ENCODE measurements at places on chromosomes 5 and 9.
A peak's percentile ranks its signal among the peaks of the same experiment; 100 is the strongest.

DNA sequence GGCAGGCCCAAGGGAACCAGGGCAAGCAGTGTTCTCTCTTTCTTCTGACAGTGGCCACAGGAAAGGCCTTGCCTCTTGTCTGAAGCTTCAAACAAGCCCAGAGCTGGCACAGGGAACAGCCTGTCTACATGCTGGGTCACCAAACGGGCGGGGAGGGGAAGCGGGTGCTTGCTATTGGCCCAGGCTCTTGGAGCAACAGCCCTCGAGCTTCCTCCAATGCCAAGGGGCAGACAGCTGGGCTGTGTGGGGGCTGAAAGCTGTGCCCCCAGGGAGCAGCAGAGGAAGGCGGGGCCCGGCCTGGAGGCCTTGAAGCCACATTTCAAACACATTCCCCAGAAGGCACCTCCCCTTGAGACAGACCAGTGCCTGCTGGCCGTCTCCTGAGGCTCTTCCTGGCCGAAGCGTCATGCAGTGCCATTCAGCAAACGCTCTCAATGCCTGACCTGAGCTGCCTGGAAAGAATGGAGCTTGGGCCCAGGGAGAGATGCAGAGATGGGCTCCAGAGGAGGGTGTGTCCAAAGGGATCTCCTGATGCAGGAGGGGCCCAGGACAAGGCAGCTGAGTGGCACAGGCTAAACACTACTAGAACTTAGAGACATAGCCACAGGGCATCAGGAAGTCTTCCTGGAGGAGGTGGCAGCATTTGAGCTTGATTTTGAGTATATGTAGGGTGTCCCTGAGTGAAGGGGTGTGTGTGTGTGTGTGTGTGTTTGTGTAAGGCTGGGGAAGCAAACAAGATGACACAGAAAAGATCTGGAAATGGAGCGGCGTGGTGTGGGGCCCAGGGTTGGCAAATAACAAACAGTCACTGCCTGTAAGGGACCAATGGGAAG, 2.5 kb downstream of the FIBCD1 start:
- DNase-seq = no peak

DNA sequence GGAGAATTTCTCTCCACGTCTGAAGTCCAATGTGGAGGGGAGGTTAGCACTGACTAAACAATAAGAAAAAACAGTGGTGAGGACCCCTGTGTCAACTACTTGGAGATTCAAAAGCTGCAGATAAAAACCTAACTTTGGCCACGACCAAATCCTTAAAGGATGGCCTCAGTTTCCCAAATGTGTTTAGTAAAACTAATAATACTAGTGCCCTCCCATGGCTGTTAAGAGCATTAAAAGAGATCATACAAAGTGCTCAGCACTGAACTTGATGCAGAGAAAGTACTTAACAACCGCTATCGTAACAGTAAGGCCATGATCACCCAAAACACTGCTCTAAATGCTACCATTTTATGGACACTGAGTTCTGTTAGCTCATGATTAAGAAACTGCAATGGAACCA, 288.4 kb downstream of the EBF1 start:
- DNase-seq = no peak

DNA sequence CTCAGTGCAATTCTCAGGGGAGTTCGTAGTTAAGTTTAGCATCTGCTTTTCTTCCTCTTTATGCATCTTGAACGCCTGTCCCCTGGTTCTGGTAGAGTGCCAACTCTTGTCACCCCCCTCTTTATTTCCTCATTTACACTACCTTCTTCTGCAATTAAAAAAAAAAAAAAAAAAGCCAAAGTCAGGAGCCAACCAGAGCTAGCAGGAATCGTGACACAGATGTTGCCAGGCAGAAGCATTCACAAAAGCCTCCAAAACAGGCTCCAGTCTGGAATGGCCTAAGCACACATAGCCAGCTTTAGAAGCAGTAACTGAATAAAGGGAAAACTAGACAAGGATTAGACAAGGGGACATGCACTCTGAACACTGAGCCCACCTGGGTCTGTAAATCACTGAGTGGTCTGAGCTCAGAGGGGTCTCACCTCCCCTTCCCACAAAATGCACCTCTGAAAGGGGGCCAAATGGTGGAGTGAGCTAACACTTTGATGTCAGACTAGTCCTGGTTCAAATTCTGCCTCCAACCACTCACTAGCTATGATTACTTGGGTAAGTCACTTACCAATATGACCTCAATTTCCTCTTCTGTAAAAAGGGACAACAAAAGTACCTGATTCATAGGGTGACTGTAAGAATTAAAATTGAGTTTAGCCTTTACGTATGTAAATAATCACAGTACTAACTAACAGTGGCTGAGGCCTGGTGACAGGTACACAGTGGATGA, 2.0 kb downstream of the CD74 start:
- DNase-seq = no peak

DNA sequence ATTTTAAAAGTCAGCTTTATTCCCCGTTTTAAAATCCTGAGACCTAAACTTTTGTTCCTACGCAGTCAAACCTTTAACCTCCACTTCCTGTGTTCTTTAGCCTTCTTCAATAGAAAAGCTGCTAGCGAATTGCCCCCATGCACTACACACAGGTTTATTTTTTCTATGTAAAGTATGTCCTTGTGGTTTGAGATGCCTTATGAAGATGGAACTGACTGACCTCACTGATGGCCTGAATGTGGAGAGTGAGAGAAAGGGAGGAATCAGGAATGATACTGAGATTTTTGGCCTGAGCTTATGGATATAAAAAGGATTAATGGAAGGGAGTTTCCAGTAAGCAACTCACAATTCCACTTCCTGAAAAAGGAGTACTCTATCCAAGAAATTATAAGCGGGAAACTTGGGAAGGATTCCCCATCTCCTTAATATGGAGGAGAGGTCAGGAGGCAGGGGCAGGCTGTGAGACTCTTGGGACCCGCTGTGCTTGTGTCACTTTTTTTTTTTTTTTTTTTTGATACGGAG, 89.5 kb downstream of the UGCG start:
- no peak for DNase-seq

GRCh38 chr5:157076558-157076957, 17.6 kb upstream of the HAVCR1 start:
- no peak for DNase-seq

DNA sequence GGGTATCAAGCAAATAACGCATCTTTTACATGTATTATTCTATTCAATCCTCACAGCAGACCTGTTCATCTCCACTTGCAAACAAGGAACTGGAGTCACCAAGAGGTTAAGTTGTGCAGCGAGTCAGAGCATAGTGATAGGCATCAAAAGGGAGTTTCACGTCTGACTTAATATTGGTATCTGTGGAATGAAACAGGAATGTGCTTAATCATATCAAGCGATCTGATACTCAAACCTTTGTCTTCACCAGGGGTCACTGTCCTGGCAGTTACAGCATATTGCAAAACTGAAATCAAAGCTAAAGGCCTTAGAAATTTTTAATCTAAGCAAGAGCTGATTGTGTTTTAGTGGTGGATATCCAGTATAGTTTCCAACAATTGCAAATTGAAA, 271.6 kb downstream of the PLK2 start:
- no peak for DNase-seq

DNA sequence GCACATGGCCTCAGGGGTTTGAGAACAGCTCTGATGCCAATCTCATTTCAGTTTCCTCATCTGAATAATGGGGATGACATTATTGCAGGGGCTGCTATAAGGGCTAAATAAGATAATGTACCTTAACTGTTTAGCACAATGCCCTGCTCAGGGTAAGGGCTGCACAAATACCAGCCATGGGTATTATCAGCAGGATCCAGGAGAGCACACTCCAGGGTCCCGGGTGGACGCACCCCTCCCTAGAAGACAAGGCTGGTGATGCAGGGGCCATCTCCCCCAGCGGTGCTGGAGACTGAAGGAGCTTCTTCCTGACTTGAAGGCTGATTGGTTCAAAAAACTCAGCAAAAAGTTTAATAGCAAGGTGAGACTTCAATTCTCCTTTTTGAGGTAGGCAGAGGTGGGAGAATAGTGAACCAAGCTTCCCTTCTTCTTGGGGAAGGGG, 2.7 kb upstream of the CXXC5 start:
- DNase-seq = no peak

GRCh38 chr9:113215132-113215531, 5.9 kb downstream of the FKBP15 start:
- no peak for DNase-seq

- DNase-seq = peak; percentile 10
Observed at GRCh38 chr9:126326228-126327005, at the start of gene MVB12B. Gene MVB12B (plus strand): TSS chr9:126326829. CDS start chr9:126326930, 101 bp downstream.

DNA sequence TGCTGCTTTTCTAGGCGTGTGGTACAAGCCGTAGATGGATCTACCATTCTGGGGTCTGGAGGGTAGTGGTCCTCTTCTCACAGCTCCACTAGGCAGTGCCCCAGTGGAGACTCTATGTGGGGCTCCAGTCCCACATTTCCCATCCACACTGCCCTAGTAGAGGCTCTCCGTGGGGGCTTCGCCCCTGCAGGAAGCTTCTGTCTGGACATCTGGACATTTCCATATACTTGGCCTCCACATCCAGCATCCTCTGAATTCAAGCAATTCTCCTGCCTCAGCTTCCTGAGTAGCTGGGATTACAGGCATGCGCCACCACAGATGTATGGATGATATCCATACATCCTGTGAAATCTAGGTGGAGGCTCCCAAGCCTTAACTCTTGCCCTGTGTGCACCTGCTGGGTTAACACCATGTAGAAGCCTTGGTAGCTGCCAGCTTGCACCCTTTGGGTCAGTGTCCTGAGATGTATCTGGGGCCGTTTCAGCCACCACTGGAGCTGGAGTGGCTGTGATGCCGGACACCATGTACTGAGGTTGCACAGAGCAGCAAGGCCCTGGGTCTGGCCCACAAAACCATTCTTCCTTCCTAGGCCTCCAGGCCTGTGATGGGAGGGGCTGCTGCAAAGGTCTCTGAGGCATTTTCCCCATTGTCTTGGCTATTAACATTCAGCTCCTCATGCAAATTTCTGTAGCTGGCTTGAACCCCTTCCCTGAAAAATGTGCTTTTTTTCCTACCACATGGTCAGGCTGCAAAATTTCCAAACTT, 84.0 kb downstream of the EHMT1 start:
- no peak for DNase-seq

DNA sequence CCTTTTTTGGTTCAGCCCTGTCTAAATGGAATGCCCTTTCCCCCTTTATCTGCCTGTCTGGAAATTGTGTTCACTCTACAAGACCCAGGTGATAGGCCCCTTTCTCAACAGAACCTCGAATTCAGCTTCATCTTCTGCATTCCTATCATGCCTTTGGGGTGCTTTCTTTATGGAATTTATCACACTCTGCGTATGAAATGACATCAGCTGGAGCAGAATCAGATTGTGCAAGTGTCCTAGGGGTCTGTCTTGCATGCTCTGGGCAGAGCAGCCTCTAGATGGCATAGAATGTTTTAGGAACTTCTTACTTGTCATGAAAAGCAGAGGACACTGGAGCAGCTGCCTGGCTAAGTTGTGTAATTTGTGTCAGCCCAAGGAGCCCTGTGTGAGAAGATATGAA, 84.9 kb downstream of the ISL1 start:
- no peak for DNase-seq

DNA sequence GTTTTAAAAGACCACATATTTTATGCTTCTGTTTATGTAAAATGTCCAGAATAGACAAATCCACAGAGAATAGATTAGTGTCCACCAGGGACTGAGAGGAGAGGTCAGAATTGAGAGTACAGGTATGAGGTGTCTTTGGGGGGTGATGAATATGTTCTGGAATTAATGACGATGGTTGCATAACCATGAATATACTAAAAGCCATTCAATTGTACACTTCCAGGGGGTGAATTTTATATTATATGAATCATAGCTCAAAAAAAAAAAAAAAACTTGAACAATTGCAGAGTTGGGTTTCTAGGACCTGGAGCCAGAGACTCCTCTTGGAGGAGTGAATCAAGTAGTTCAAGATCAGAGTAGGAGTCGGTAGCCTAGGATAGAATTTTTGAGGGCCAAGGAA, 57.8 kb upstream of the RUSC2 start:
- no peak for DNase-seq

GRCh38 chr5:163878490-163878889, 373.1 kb downstream of the MAT2B start:
- DNase-seq = no peak

GRCh38 chr9:21715408-21715807, 87.0 kb upstream of the MTAP start:
- DNase-seq = no peak

GRCh38 chr9:7320841-7321240, 478.7 kb downstream of the DMAC1 start:
- DNase-seq = no peak

- no peak for DNase-seq
Observed at GRCh38 chr5:174046558-174046957, 1.1 kb downstream of the NSG2 start.

- no peak for DNase-seq
Observed at GRCh38 chr5:73213566-73213998, 40.6 kb downstream of the TMEM174 start.

DNA sequence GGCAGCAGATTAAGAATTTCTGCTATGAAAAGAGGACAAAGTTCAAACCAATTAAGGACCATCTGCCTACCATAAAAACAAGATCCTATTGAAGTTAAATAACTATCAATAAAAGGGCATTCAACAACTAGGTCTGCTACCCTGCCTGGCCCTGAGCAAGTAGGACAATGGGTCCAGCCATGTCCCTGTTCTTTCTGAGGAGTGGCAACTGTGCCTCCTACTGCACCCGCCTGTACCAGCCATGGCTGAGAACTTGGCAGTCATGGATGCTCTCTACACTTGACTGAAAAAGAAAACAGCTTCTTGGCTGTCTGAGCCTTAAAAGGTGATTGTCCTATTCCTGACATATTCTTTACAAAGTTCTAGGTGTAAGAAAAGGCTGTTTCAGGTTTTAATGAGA, 652.4 kb downstream of the PDE4D start:
- no peak for DNase-seq

GRCh38 chr5:5009240-5009639, 130.9 kb upstream of the ADAMTS16 start:
- DNase-seq = no peak

DNA sequence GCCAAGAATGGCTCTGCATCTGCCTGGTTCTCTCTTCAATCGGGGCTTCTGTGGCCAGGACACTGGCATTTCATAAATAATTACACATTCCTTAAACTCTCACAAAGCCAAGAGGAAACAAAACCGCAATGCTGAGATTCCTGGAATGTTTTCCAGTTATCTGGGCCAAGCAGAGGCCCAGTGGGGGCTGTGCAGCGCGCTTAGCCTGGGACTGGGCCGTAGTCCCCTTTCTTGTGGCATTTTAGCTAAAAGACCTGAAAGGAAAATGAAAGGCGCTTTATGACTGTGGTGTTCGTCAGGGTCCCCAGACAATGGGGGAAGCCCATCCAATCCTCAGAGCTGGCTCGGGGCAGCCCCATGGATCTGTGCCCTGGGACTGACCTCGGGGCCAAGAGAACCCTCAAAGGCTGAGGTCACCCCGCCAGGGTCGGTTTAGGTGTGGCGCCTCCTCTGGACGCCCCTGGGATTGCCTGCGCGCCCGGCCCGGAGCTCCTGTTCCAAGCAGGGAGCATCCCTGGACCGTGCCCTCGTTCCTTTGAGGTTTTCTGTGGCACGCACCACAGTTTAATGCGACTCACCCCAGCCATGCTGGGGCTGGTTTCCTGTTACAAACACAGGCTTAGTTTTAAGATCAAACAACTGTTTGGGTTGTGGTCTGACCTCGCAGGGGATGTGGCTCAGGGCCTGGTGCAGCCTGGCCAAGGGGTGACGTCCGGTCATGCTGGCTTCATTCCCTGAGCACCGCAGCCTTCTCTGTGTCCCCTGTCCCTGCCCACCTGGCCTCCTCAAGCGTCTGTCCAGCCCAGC, 51.5 kb upstream of the NKD2 start:
- DNase-seq = no peak

- DNase-seq = no peak
Observed at GRCh38 chr5:78765756-78766411, 117.3 kb upstream of the LHFPL2 start.

GRCh38 chr9:85151162-85151561, 481.6 kb downstream of the NTRK2 start:
- no peak for DNase-seq

All from stimulated activated CD8-positive, alpha-beta memory T cell treated with anti-CD3 and anti-CD28 coated beads, Interleukin-7, amount 100 ng/mL, for 1 hour (primary cell).